ENCODE measurements at places on chromosomes 3 and 15.
A peak's percentile ranks its signal among the peaks of the same experiment; 100 is the strongest.

DNA sequence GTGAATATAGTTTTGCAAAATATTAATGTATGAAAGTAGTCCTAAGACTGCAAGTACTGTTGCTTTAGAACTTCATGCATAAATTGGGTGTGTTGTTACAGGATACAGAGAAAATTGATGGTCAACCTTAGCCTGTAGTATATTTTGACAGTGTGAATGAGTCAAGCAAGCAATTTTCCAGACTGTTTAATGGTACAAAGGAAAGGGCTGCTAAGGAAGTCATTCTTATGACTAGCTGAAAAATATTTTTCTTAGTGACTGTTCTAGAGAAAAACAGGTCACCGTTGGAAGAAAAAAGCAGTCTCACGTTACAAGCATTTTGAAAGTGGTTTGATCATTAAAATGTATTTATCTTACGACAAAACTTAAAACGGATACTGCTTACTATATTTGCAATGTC, 49.2 kb downstream of the MBNL1 start:
- no peak overlapping the region for H3K27ac ChIP-seq
- DNase-seq = no peak
- H3K4me3 ChIP-seq = no peak overlapping the region

GRCh38 chr3:125143982-125144652, 68.4 kb downstream of the SLC12A8 start:
- H3K27me3 ChIP-seq = no peaks in the 10 kb centered on the region
- peaks cover 18% of the 10 kb centered on the region for H3K4me1 ChIP-seq
- H3K27ac ChIP-seq = no peak overlapping the region
- DNase-seq = no peak
- H3K4me3 ChIP-seq = no peak overlapping the region

- H3K27me3 ChIP-seq = no peaks in the 10 kb centered on the region
- no peak for DNase-seq
- no peaks in the 10 kb centered on the region for H3K36me3 ChIP-seq
- no peak overlapping the region for H3K27ac ChIP-seq
Measured at GRCh38 chr15:66713843-66714508, 11.9 kb downstream of the SMAD6 start.

- H3K4me1 ChIP-seq = peaks cover 12% of the 10 kb centered on the region
- no peak overlapping the region for H3K4me3 ChIP-seq
- no peak for DNase-seq
- no peaks in the 10 kb centered on the region for H3K27me3 ChIP-seq
Measured at GRCh38 chr3:188581365-188581764, 427.4 kb downstream of the LPP start.

DNA sequence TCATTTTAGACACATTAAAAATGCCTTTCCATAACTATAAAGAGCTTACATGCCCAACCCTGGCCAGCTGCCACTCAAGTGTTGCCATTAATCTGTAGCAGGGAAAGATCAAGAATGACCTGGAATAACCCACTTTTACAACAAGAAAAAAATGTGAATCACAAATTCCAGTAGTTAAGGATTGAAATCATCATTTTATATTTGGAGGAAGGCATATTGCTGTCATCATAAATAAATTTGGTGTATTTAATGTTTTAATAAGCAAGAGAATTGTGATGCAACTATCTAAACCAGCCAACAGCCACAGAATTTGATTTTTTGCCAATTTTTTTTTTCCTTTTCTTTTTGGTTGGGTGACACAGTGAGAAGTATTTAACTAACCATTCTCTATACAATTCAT, 240.0 kb upstream of the SEMA6D start:
- no peaks in the 10 kb centered on the region for H3K4me1 ChIP-seq
- no peak overlapping the region for H3K4me3 ChIP-seq
- H3K27me3 ChIP-seq = no peaks in the 10 kb centered on the region
- no peak overlapping the region for H3K27ac ChIP-seq
- no peak for DNase-seq

DNA sequence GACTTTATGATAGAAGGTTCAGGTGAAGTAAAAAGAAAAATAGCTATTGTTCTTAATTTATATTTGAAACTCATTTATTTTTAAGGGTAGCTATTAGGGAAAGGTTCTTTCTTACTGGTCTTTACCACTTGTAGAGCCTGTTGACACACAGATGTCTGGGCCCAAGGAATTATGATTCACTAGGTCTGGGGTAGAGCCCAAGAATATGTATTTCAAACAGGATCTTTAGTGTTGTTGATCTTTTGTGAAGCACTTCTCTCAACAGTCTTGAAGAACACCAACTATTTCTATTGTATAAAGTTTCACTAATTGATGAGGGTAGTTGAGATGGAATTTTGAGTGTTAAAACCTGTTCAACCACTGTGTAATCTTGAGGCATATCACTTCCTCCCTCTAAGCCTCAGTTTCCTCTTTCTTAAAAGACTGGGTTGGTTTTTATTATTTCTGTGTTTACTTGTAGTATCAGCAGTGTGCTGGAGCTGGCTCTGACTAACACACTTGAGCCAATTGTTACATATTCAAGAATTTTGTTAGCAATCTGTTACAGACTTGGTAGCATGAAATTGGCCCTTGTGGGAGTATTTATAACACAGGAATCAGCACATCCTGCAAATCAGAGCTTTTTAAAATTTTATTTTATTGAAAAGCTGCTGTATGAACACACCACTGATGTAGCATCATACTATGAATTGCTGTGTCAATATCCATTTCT, 155.9 kb downstream of the RBMS3 start:
- no peaks in the 10 kb centered on the region for H3K27me3 ChIP-seq
- H3K27ac ChIP-seq = no peak overlapping the region
- no peak overlapping the region for H3K4me3 ChIP-seq
- no peak for DNase-seq

DNA sequence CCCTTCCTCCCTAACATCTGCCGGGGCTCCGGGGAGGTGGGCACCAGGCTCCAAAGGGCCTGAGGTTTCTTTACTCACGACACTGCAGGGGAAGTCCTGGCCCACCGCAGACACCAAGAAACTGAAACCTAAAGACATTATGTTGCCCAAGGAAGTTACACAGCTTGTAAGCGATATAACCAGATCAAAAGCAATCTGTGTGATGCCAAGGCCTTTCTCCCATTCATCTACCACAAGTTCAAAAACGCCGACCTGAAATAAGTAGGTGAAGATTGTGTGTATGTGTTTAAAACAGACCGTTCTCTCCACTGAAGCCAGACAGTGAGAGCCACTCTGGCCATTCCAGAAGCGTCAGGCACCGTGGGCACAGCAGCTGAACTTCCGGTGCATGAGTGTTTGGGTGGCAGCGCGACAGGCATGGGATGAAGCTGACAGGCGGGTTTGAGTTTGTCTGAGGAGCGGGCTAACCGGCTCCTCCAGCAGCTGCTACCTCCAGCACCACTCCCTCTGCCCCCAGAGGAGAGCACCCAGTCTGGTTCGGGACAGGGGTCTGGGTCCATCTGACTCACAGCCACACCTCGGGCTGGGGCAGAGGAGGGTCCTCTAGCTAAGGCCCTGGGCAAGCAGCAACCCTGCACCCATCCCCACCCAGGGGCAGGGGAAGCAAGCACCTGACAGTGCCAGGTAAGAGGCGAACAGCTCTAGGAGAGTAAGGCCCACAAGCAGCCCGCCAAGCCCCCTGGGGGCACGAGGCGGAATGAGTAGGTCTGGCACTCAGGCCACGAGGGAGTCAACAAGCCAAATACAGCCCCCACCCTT, 1.3 kb downstream of the TNK2 start:
- H3K4me1 ChIP-seq = peaks cover 57% of the 10 kb centered on the region
- DNase-seq = peak; percentile 83
- peak overlapping the region; percentile 81 for H3K4me3 ChIP-seq
- H3K27ac ChIP-seq = peak overlapping the region; percentile 85
- no peaks in the 10 kb centered on the region for H3K27me3 ChIP-seq

- H3K4me1 ChIP-seq = no peaks in the 10 kb centered on the region
- H3K4me3 ChIP-seq = no peak overlapping the region
- no peaks in the 10 kb centered on the region for H3K36me3 ChIP-seq
- DNase-seq = no peak
- no peak overlapping the region for H3K27ac ChIP-seq
- H3K27me3 ChIP-seq = no peaks in the 10 kb centered on the region
Measured at GRCh38 chr15:37015035-37015434, 85.3 kb downstream of the MEIS2 start.

DNA sequence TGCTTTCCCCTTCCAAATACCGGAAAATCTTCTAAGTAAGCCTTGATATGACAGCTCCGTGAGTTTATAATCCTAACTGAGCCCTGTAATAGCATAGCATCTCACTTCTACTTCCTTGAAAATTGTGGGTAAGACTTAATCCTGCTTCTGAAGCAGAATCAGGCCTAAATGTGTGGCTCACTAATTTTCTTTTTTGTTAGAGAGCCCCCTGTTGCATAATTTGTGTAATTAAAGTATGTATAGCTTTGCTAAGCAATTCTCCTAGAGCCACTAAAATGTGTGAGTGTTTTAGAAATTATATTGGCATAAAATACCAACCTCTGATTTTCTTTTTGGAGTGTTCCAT, 304.4 kb downstream of the FGF12 start:
- no peak overlapping the region for H3K4me3 ChIP-seq
- no peaks in the 10 kb centered on the region for H3K27me3 ChIP-seq
- no peaks in the 10 kb centered on the region for H3K36me3 ChIP-seq
- DNase-seq = no peak
- H3K27ac ChIP-seq = no peak overlapping the region

- peaks cover 16% of the 10 kb centered on the region for H3K4me1 ChIP-seq
- H3K36me3 ChIP-seq = no peaks in the 10 kb centered on the region
- H3K4me3 ChIP-seq = no peak overlapping the region
Measured at GRCh38 chr3:153087595-153088566, 74.1 kb upstream of the RAP2B start.

- no peak for DNase-seq
- H3K4me3 ChIP-seq = no peak overlapping the region
- H3K27me3 ChIP-seq = no peaks in the 10 kb centered on the region
- no peaks in the 10 kb centered on the region for H3K36me3 ChIP-seq
- H3K27ac ChIP-seq = no peak overlapping the region
Measured at GRCh38 chr3:127273206-127273605, 14.6 kb downstream of the PRR20G start.

- no peaks in the 10 kb centered on the region for H3K36me3 ChIP-seq
- H3K27me3 ChIP-seq = peaks cover 21% of the 10 kb centered on the region
- H3K4me1 ChIP-seq = peaks cover 20% of the 10 kb centered on the region
- no peak overlapping the region for H3K27ac ChIP-seq
- DNase-seq = peak; percentile 17
Measured at GRCh38 chr3:173395412-173396181, 1.9 kb upstream of the NLGN1 start.

- no peak for DNase-seq
- no peak overlapping the region for H3K27ac ChIP-seq
- H3K36me3 ChIP-seq = no peaks in the 10 kb centered on the region
- peaks cover 9% of the 10 kb centered on the region for H3K4me1 ChIP-seq
- no peak overlapping the region for H3K4me3 ChIP-seq
- H3K27me3 ChIP-seq = peaks cover 5% of the 10 kb centered on the region
Measured at GRCh38 chr15:74123131-74123429, 7.3 kb upstream of the ISLR2 start.

GRCh38 chr15:77682564-77682963, 49.9 kb upstream of the LINGO1 start:
- no peak overlapping the region for H3K4me3 ChIP-seq
- H3K4me1 ChIP-seq = no peaks in the 10 kb centered on the region
- H3K27me3 ChIP-seq = no peaks in the 10 kb centered on the region
- no peak for DNase-seq
- H3K27ac ChIP-seq = no peak overlapping the region

Data from CD4-positive, alpha-beta memory T cell (primary cell).